Left kidney (tissue), 8 donors: ENCODE measurements at places on chromosomes 5 and 9. TPM values are rescaled to one million over a fixed set of nuclear protein-coding genes. Genes with fewer than 3 reads are reported as not detected.

The TLX3 gene
- polyA plus RNA-seq, result not detected

The SLCO4C1 gene
- polyA plus RNA-seq, result 26.7 TPM

The RNF183 gene
- 5.1 TPM for polyA plus RNA-seq

The CCNJL gene
- 8.2 TPM for polyA plus RNA-seq

The PTPN3 gene
- polyA plus RNA-seq, result 60.7 TPM

The CD274 gene
- polyA plus RNA-seq, result 1.2 TPM

The C9orf50 gene
- polyA plus RNA-seq, result 0.30 TPM

The STK32A gene
- polyA plus RNA-seq, result 23.9 TPM

The CCIN gene
- polyA plus RNA-seq, result 0.42 TPM

The SCGB3A2 gene
- polyA plus RNA-seq, result 0.73 TPM

The SMIM33 gene
- polyA plus RNA-seq, result 0.05 TPM

The COL5A1 gene
- 77.3 TPM for polyA plus RNA-seq

The INSYN2B gene
- 1.7 TPM for polyA plus RNA-seq

The NUDT2 gene
- polyA plus RNA-seq, result 28.8 TPM
